ENCODE measurements at places on chromosomes 13 and 19.

GRCh38 chr13:105336706-105337576, 1198.5 kb downstream of the EFNB2 start:
- DNase-seq, result no peak

GRCh38 chr19:10624585-10624984, 768 bp upstream of the SLC44A2 start:
- no peak for DNase-seq

DNA sequence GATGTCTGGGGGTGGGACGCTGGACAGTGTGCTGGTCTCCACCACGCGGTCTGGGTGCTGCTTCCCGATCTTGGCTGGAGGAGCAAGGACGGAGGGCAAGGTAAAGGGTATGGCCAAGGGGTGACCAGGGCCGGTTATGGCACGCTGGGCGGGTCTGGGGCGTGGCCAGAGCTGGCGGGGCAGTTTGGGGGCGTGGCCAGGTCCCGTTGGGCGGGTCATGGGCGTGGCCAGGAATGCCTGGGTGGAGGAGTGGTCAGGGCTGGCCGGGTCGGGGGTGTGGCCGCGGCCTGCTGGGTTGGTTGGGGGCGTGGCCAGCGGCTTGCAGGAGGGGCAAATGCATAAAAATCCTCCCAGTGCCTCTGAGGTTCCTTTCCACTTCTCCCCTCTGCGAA, 19.2 kb downstream of the GPX4 start:
- no peak for DNase-seq

- DNase-seq, result no peak
Measured at GRCh38 chr19:42370626-42371175, 19.4 kb downstream of the CNFN start.

DNA sequence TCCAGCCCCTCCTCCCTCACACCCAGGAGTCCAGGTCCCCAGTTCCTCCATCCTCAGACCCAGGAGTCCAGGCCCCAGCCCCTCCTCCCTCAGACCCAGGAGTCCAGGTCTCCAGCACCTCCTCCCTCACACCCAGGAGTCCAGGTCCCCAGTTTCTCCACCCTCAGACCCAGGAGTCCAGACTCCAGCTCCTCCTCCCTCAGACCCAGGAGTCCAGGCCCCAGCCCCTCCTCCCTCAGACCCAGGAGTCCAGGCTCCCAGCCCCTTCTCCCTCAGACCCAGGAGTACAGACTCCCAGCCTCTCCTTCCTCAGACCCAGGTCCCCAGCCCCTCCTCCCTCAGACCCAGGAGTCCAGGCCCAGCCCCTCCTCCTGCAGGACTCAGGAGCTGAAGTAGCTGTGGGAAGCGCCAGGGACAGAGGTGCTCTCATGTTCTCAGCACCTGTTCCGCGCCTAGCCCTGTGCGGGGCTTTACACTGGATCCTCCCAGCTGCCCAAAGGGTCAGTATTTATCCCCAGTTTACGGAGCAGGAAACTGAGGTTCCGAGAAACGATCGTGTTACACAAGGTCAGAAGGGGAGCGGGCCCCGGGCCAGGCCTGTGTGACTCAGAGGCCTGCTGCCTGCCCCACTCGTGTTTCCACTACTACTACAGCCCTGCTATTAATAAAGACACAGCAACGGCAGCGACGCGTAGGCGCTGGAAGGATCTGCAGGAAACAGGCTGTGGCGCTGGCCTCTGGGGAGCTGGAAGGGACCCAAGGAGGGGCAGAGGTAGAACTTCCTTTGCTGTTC, 1.7 kb upstream of the SBK3 start:
- DNase-seq, result no peak

GRCh38 chr13:75359266-75359665, 122.7 kb downstream of the TBC1D4 start:
- no peak for DNase-seq

GRCh38 chr19:15120135-15121026, 13.2 kb downstream of the SYDE1 start:
- DNase-seq, result no peak

DNA sequence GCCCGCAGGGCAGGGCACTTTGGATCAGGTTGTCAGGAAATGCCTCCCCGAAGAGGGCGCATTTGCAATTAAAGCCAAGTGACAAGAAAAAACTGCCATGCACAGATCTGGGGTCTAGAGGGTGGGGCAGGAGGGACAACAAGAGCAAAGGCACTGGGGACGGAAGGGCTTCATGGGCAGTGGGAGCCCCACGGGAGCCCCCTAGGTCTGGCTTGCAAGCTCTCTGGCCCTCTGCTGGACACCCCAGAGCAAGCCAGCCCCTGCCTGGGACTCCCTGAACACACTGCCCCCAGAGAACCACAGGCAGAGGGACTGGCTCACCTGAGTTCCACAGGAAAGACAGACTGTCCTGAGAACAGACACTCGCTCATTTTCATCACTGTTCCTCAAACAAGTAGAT, 30.2 kb upstream of the C19orf12 start:
- no peak for DNase-seq

DNA sequence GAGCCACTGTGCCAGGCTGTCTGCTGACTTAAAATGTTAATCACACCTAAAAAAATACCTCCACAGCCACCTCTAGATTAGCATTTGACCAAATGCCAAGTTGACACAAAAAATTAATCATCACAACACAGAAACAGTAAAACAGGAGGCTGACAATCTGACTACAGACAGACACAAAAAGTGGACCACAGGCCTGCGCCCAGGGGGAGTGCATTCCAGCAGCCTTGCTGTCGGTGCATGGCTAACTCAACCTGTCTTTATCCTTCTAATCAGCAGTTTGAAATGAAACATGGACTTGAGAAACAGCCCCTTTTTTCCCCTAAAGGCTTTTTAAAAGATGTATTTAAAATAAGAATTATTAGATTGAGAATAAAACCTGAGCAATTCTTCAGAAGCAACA, 34.0 kb downstream of the RASL11A start:
- no peak for DNase-seq

- DNase-seq, result no peak
Measured at GRCh38 chr13:28744656-28745055, 25.9 kb upstream of the SLC46A3 start.

GRCh38 chr19:40799558-40800338, 757 bp downstream of the EGLN2 start:
- no peak for DNase-seq

- DNase-seq, result peak; percentile 94
Measured at GRCh38 chr19:14136509-14137281, at the start of gene ASF1B. TSS of gene ASF1B (minus strand) at chr19:14136589. CDS start at chr19:14136456, 133 bp downstream.

All from stimulated activated CD4-positive, alpha-beta T cell treated with anti-CD3 and anti-CD28 coated beads, Interleukin-15, amount 100 ng/mL, for 1 hour (primary cell).